ENCODE measurements at places on chromosomes 1 and 21. TPM values are rescaled to one million over a fixed set of nuclear protein-coding genes. Genes with fewer than 3 reads are reported as not detected.

- no peak for DNase-seq
These were observed 2.3 kb downstream of the FCRLB start for GRCh38 chr1:161723459-161724141.

DNA sequence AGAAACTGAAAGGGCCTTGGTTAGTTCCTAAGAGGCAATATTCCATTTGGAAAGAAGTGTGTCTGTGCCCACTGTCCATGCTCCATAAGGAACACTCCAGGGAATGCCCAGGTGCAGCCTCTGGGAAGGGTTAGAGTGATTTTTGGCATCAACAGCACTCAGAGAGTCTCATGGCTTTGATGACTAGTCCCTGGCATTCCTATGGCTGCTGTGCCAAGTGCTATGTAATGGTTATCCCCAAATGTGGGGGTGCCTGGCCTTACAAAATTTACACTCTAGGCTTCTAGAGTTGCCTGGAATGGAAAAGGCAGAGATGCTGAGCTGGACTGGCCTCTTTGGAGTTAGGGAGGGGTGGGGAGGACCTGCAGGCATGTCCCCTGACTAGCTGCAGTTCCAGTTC lies 75.0 kb upstream of the BCAR3 start:
- DNase-seq, result no peak

DNA sequence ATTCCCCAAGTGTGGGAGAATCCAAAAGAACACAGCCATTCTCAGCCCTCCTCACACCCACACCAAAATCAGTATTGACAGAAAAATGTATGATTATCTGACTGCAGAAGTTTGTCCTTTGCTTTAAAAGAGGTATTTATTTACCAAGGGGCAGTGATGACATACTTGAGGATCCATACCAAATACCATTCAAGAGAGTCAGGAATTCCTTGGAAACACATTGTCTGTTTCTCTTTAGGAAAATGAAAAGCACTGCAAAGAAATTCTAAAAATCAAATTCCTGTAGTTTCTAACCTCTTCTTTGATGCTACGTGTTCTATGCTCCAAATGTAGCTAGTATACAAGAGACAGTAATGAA lies 509.6 kb upstream of the CXADR start:
- no peak for DNase-seq

GRCh38 chr1:155178441-155179111 lies 4.9 kb downstream of the TRIM46 start:
- DNase-seq, result no peak

- no peak for DNase-seq
These were observed 5.9 kb downstream of the NID1 start for GRCh38 chr1:236059011-236059410.

- DNase-seq, result no peak
These were observed 361.0 kb downstream of the BARHL2 start for GRCh38 chr1:90356101-90356500.

DNA sequence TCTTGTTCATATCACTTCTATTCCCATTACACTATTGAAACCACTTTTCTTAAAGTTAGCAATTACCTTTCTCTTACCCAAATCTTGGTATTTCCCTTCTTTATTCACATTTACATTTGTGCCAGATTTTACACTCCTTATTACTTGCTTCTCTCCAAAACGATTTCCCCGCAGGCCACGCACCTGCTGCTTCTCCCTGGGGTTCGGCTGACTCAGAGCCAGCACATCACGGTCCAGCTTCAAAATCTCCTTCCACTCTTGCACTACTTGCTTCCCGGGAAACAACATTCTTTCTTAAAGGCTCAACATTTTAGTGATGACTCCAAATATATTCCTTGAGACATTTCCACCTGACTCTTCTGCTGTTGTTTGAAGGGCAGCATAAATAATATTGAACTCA lies 20.7 kb downstream of the LHX9 start:
- DNase-seq, result no peak

GRCh38 chr1:27561124-27561899 lies 42.6 kb downstream of the AHDC1 start:
- DNase-seq, result no peak

DNA sequence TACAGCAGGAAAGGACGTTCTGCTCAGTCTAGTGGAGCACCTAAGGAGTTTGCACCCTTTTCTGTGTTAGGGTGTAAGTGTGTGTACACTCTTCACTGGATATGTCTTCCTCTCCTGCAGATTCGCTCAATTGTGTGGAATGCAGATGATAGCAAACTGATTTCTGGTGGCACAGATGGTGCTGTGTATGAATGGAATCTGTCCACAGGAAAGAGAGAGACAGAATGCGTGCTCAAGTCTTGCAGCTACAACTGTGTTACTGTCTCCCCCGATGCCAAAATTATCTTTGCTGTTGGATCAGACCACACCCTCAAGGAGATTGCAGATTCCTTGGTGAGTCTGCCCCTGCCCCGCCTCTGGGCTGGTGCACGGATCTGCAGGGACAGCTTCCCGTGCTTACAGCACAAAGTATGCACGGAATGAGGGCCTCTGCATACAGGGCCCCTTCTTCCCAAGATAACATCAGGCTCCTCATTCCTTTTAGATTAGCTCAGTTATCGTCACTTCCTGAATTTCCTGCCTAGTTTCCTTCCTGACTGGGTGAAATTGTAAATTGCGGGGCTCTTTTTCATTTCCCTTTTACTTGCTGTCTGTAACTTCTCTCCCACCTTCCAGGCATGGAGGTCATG lies 34.6 kb downstream of the CFAP57 start:
- peak; percentile 66 for DNase-seq

DNA sequence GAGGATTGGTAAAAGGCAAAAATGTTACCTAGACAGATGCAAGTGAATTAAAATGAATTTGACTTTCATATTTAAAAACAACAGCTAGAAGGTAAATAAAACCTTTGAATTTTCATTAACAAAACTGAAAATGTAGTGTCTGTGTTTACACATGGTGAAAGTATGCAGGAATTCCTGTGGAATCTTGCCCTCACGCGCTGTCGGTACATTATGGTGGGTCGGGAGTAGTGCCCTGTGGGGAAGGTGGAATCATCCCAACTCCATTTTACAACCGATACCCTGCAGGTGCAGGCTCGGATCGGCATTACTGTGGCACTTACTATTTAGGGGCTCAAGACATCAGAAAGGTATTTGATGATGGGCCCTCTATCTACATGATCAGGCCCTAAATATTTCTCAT lies 197.2 kb upstream of the MAP1LC3C start:
- no peak for DNase-seq

DNA sequence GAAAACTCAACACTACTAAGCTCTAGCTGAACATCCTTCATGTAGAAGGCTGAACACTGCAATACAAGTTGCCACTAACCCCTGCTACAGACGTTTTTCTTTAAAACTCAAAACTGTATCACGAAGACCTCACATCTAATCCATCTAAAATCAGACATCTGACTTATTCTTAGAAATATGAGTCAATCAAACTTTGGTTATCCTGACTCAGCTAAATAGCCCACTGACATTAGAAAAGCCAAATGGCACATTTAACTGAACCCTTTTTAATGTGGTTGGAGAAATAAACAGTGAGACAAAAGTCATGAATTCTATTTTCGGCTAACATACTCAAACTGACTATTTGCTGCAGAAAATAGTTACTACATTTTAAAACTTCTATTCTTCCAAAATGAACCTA lies 35.6 kb downstream of the WLS start:
- no peak for DNase-seq

- no peak for DNase-seq
These were observed 43.2 kb upstream of the RIPK4 start for GRCh38 chr21:41809891-41810596.

DNA sequence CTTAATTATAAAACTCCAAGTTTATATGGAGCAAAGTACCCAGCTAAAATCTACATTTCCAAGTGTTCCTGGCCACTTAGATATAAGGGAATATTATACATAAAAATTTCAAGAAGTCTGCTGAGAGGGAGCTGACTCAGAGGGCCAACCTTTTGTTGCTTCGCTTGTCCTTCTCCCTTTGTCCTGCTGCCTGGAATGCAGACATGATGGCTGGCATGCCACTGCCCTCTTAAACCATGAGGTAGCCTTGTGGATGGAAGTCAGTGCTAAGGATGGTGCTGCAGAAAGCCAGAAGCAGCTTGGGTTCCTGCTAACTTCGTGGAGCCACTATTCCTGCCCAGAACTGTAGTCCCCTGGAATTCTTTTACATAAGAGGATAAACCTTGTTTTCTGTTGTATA lies 38.9 kb upstream of the SRP9 start:
- no peak for DNase-seq

DNA sequence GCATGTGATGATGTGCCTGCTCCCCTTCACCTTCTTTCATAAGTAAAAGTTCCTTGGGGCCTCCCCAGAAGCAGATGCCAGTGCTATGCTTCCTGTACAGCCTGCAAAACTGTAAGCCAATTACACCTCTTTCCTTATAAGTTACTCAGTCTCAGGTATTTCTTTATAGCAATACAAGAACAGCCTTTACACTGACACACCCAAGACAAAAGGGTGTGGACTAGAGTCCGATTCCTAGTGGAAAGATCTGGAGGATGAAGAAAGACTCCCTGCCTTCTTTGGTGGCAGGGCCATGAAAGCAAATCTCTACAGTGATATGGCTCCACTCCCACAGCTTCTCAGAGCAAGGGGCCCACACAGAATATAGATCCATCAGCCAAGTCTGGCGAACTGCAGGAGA lies 209.7 kb upstream of the ST6GALNAC5 start:
- no peak for DNase-seq

DNA sequence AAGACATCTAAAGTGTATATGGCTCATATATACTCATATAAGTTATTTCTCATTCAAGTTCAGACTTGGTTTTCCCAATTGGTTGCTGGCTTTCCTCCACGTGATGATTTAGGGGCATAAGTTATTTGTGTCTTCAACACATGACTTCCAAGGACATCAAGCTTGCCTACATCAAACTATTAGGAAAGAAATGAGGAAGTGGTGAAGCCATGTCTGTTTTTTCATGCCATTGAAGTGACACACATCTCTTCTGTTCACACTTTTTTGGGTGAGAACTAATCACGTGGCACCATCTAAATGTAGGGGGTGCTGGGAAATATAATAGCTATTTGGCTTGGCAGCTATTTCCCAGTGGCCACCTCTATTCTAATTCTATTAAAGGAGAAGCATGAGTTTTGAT lies 282.1 kb downstream of the OMA1 start:
- no peak for DNase-seq

DNA sequence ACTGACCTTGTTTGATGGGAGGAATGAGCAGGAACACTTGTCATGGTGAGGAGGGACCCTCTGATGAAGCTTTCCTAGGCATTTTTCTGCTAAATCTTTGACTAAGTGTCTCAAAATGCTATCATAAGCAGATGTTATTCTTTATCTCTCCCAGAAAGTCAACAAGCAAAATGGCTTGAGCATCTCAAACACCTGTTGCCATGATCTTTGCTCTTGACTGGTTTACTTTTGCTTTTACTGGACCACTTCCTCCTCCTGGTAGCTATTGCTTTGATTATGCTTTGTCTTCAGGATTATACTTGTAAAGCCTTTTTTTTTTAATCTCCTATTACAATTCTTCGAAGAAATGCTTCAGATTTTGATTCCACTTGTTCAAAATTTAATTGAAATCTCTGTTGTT lies 157.4 kb downstream of the GPR52 start:
- DNase-seq, result no peak

DNA sequence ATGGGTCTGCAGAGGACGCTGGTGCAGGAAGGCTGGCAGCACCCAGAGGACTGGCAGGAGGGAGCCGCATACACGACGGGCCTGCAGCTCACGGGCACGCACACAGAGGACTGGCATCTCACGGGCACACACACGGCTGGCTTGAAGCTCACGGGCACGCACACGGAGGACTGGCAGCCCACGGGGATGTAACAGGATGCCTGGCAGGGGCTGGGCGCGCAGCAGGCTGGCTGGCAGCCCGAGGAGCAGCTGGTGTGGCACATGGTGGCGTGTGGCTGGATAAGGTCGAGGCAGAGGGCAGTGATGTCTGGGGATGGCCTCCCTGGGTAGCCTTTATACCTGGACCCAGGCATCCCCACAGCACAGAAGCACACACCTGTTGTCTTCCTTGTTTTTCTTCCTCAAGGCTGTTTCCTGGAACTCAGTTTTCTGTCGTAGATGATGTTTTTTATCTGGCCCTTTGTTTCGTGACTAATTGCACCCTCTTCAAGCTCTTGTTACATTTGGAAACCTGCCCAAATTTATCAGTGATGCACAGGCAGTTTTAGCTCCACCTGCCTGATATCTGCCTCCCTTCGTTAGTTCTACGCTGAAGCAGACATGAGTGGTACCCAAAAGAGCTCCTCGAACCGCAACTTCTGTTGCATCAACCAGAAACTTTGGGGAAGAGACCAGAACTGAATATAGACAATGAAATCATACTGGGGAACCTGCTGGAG lies at the start of gene KRTAP12-1:
KRTAP12-1 (minus strand) TSS at position 303 of the 719 bp plus-strand sequence; CDS start at position 263, 40 bp downstream.
- DNase-seq, result no peak

DNA sequence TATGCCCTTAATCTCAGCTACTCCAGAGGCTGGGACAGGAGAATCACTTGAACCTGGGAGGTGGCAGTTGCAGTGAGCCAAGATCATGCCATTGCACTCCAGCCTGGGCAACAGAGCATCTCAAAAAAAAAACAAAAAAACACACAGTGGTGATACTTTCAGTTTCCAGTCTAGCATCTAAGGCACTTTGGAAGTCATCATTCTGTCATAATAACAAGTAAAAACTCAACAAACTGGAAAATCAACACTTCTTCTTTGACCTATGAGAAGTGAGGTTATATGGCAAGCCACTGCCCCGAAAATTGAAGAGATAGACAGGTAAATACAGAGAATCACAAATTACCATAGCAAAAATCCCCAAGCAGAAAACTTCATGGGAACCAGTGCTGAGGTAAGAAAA lies 51.9 kb downstream of the IL12RB2 start:
- no peak for DNase-seq

DNA sequence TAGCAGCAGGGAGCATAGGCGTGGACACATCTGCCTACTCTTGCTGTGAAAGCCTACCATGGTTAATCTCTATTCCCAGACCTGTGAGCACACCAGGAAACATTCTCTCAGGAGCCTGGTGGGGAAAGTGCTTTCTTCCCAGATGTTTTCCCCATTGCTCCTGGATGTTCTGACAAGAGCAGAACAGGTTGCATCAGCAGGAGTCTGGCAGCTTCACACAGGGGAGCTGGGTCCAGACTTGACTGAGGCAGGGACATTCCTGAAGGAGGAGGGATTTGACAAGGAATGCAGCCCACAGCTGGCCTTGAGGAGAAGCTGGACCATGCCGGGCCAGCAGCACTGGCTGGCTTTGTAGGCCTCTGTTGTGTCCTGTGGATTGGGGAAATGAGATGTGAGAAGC lies 21.0 kb upstream of the ARTN start:
- DNase-seq, result no peak

DNA sequence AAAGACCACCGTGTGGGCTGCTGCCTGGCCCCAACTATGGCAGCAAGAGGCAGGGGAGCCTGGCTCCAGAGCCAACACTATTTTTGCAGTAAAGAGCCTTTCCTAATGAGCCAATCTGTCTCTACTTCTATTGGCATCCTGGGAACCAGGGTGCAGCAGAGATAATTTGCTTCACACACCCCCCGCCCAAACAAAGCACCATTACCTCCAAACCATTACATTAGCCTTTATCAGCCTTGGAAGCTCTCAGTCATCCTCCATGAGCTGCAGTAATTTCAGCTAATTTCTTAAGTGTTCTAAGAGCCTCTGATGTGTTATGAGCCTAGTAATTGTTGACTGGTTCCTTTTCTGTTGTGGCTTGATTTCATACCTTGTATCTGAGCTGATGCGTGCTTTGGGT lies 21.6 kb downstream of the ARMH1 start:
- no peak for DNase-seq

The FAM72A gene
- 6.1 TPM for polyA plus RNA-seq

The RAP1GAP gene
- polyA plus RNA-seq, result 20.8 TPM

The PIGR gene
- 0.87 TPM for polyA plus RNA-seq

The ID3 gene
- polyA plus RNA-seq, result 378 TPM

The DCDC2B gene
- polyA plus RNA-seq, result 0.60 TPM

The PAPPA2 gene
- 45.4 TPM for polyA plus RNA-seq

The OR10K1 gene
- 0.06 TPM for polyA plus RNA-seq

The SMPDL3B gene
- polyA plus RNA-seq, result 17.5 TPM
